ENCODE measurements at places on chromosomes 7 and 10.

DNA sequence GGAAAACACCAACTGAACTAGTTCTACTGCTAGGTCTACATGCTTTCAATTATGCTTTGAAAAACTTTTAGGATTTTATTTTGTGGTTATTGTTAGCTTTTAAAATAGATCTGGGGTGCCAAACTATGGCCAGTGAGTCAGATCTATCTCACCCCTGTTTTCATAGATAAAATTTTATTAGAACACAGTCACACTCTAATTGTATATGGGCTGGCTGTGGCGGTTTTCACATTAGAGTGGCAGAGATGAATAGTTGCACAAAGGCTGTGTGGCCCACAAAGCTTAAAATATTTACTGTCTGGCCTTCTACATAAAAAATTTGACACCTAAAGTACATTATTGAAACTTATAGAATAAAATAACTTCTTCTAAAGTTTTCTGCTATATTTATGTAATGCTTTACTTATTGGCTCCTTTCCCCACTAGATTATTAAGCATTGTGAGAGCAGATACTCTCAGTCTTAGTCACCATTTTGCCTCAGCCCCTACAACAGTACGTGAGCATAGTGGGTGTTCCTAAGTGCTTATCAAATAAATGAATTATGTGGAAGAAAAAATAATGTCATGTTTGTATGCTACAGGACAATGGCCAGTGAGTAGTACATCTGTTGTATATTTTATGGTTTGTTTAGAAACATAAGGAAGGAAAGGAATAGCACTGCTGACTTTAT, 5.4 kb upstream of the SUV39H2 start:
- no peak for DNase-seq

GRCh38 chr7:76155938-76156337, 45.8 kb upstream of the SRRM3 start:
- DNase-seq, result peak; percentile 31

- DNase-seq, result no peak
Measured at GRCh38 chr7:87359366-87359765, 13.9 kb downstream of the CROT start.

DNA sequence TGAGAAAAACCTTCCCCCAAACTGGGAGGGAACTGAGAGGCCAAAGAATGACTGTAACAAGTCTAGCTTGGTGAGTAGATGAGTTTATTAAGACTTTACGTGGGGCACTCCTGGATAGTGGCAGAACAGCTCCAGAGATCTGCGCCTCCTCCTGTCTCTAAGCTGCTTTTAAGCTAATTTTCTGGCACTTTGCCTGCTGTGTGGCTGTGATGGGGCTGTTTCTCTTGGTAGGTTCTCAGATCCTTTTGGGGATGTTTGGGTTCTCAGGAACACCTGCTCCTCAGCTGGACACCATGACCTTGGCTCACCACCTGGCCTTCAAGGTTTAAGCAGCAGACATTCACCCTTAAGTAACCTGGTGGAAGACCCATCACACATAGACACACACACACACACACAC, 68.3 kb downstream of the AKR1E2 start:
- no peak for DNase-seq

DNA sequence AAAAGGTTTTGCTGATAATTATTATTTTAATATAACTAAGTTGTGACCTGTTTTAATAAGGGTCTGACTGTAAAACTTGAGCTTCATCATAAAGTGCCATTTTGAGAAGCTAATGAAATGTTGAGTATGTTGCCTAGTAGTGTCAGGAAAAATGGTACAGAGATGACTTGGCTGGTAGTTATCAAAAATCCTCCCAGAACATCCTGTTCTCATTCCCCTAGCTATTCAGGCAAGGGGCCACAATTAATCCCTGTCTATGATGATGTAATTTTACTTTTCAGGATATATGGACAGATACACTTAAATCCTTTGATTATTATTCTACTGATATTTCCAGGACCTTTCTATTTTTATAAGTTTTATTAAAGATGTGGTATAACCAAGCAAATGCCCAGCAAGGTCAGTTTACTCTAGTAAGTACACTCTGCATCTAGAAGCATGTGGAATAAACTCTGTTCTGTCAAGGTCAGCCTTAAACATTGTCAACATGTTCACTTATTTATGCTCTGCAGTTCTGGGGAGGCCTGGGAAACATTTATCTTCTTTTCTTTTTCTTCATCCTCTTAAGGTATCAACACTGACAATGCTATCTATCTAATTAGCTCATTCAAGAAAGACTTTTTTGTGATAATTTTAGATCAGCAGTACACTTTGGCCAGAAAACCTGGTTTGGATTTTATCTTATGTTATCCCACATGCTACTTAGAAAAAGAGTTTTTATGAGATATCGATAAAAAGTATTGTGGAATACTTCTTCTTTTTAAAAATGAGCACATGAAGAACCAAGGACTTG, 32.1 kb downstream of the BTRC start:
- no peak for DNase-seq

DNA sequence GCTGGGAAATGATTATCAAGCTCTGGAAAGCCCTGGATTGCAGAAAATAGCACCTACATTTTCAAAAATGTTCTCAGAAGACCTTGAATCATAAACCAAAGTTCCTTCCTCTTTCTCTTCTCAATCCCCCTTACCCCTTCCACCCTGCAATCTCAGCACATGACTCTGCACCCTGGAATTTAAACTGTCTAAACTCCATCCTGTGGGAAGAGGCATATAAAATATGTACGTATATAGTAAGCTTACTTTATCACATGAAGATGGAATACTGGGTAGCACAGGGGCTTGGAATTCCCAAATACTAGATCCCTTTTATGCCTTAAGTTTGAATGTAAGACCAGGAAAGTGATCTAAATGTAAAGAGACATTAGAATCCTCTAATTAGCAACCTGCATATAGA, 7.7 kb downstream of the AGMO start:
- DNase-seq, result peak; percentile 60

- DNase-seq, result no peak
Measured at GRCh38 chr10:78349165-78349516, 315.5 kb downstream of the RPS24 start.

GRCh38 chr10:122988501-122988900, 8.3 kb downstream of the PSTK start:
- no peak for DNase-seq

DNA sequence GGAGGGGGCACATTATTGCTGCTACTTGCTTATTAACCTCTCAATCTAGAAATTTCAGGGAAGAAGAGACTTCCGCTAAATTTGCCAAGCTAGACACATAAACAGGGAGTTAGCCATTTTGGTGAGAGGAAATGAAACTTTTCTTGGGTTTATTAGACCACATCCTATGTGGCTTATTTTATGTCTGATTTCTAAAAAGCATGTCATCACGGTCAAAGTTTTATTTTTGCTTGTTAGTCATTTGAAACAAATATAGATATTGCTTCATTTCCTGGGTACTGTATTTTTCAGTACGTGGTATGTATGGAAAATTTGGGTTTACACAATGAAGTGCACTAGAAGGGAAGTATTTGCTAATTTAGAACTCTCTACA, 144.1 kb downstream of the TCF7L2 start:
- DNase-seq, result no peak

- DNase-seq, result no peak
Measured at GRCh38 chr10:17850501-17850900, 41.4 kb downstream of the MRC1 start.

- DNase-seq, result peak; percentile 23
Measured at GRCh38 chr7:30348083-30348560, 63.7 kb downstream of the ZNRF2 start.

DNA sequence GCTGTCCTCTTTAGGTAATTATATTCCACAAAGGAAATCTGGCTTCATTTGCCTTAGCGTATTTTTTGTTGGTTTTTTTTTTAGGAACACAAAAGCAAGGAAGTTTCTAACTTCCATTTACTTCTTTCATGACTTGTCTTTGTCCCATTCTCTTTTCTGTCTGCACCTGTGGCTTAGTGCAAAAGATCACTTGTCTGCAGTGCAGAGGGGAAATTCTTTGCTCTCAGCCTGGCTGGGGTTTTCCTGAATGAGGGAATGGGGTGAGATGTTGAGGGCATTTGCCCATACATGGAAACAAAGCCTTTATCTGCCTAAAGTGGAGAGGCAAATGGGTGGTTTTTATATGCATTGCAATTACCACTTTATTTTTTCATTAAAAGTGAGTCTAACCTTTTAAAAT, 361.1 kb upstream of the IGFBP3 start:
- no peak for DNase-seq

DNA sequence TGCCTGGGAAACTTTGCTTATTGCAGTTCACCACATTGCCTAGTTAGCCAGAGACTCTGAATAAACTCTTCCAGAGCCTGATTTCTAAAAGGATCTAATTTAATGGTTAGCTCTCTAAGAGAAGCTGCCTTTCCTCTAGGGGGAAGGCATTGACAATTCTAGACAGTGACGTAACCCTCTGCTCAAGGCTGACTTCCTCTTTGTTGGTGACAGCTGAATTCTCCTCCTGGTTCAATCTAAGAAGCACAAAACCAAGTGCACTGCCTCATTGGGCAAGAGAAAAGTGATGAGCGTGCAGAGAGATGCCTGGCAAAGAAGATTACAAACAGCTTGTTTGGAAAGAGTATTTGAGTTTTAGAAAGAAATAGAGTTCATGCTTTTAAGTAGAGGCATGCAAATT, 102.7 kb downstream of the MACC1 start:
- DNase-seq, result peak; percentile 4

GRCh38 chr7:132309102-132309805, 267.0 kb downstream of the PLXNA4 start:
- DNase-seq, result no peak

DNA sequence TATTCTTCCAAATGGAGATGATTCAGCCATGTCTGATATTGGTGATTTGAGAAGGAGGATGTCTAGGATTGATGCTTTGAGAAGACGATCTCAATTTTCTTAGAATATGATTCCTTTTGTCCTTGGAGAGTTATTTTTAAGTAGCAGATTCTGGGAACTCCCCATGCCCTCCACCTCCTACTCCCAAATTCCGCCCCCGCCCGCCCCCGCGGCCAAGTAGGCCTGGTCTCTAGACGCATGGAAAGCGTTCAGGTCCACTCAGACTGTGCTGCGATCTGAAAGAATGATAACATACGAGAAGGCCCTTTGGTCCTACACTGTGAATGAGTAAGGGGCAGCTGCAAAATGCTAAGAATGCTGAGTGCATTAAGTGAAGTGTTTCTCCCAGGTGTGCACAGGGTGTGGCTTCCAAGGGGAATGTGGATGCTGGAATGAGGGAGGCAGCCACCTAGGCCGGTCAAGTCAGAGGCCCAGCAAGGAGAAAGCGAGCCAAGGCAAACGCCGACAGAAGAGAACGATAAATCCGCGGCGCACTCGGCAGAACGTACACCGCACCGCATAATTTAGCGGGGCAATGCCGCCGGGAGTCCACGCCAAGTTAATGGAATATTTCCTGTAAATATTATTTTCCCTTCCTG, 142.3 kb downstream of the PRPF18 start:
- DNase-seq, result no peak

DNA sequence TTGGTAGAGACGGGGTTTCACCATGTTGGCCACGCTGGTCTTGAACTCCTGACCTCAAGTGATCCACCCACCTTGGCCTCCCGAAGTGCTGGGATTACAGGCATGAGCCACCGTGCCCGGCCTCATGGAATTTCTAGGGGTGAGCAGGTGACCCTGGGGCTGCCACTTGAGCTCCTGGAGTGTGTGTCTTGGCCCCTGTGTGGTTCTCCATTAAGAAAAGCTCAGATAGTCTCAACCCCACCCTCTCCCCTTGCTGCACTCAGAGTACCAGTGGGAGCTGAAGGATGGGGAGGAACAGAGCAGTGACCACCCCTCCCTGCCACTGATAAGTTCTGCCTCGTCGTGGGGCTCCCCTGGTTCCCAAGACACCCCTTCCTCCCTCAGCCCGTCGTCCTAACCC, 45.3 kb downstream of the RCC1L start:
- no peak for DNase-seq

GRCh38 chr7:131328377-131329175, 900 bp downstream of the MKLN1 start:
- DNase-seq, result no peak

DNA sequence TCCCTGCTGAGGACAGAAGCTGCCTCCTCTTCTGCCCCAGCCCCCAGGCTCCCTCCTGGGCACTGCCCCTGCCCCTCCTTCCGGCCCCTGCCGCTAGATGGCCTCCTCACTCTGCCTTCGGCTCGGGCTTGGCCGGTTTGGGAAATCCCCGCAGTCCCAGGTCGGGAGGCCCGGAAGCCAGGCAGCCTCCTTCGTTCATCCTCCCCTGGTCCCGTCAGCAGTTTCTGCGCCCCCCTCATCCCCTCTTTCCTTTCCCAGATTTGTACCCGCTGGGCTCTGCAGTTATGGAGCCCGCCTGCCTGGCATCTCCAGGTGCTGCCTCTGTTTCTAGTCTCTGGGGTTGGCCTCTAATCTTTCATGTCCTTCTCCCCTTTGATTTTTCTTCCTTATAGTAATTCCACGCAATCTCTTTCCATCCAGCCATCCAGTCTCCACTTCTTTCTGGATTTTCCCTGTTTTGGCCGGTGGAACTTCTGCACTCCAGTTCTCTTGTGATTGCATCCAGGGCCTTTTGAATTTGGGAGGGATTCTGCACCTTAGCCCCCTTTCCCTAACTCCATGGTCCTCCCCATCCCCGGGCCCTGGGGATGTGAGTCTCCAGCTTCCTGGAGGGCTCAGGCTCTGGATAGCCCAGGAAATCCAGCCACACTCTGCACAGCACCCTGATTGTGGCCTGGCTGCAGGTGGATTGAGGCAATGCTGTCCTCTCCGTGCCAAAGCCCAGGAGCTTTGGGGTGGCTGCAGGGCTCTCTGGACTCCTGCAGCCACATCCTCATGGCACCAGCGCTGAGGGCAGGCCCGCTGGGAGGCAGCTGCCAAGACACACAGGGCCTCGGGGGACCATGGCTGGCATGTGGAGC, 3.3 kb upstream of the SHH start:
- DNase-seq, result peak; percentile 81

GRCh38 chr7:149827089-149827981, 10.8 kb upstream of the ZNF862 start:
- DNase-seq, result no peak

DNA sequence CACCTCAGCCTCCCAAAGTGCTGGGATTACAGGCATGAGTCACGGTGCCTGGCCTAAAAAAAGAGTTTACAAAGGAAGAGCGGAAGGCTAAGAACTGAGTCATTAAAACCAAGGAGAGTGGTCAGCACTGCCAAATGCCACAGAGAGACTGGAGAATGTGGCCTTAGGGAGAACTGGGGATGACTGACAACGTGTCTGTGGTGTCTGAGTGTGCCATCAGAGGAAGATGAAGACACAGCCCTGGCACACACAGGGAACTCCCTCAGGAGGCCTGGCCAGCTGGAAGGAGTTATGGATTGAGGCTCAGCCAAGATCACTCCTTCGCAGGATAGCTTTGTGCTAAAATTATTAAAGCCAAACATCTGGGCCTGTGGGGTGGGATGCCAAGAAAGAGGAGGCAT, 3.9 kb upstream of the INA start:
- peak; percentile 90 for DNase-seq

- DNase-seq, result no peak
Measured at GRCh38 chr10:49103761-49104160, 11.6 kb downstream of the VSTM4 start.

DNA sequence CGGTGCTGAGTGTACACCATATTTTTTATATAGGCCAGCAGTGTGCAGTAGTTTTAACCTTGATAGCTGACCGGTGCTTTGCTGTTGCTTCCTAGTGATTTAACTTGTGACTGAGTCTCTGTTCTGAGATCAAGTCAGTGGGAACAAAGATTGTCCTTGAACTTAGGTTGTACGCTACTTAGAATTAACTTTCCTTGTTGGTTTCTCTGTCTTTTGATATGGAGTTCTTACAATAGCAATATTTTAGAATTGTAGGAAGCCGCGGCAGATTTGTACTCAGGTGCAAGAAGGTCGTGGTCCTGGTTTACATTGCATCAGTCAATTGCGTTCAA, 1.3 kb downstream of the DDX21 start:
- peak; percentile 17 for DNase-seq

- DNase-seq, result no peak
Measured at GRCh38 chr10:98915911-98916310, 319.7 kb downstream of the HPSE2 start.
